GM13977 (cell line): ENCODE measurements at places on chromosomes 4 and X.

DNA sequence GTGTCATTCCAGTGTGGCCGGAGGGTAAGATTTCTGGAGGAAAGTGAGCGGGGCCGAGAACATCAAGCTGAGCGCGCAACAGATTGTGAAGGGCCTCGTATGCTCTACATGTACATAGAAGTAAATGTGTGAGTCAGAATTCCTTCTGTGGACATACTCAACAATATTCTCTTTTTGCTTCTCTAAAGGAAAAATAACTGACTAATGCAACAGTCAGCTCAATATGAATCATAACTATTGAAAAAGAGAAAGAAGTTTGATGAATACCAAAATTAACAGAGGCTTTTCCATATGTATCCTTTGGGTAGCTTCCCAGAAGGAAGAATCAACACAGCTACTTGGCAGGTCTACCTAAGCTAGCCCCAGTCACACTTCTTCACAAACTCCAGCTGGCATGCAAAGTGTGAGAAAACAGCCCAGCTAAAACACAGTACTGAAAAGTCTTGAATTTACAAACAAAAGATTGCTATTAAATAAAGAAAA, 87.5 kb upstream of the ZFP42 start:
- no peak for DNase-seq

- DNase-seq: no peak
These were observed 47.5 kb downstream of the MAGEA1 start for GRCh38 chrX:153226344-153227185.

DNA sequence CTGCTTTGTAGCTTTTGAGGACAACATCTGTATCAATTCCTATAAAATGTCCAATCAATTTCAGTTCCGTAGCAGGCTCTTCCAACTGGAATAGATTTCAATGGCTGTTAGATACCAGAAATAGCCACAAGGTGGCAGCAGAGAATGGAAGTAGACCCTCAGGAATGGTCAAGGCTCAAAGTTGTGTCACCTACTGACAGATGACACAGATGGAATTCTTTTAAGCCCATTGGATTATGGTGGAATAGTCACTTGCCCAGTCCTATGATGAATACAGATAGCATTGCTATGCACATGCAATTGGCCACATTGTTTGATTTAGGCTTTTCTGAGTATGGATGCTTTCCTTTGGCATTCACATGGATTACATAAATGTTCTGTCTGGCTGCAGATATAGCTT, 130.4 kb upstream of the RADX start:
- no peak for DNase-seq

DNA sequence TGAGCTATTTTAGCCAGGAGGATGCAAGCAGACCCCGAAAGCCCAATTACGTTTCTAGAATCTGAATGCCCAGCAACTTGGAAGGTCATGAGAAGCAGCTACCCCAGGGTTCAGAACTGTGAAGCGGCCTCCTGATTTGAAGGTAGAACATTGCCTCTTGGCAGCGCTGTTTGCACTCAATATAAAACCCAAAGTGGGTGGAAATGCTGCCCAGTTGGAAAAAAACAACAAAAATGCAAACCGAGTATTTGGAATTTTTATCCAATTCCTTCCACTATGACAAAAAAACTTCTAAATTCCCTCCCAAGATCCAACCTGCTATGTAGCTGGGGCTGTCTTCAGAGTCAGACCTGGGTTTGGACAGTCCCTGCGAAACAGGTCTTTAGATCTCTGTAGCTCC, 103.3 kb upstream of the RBPJ start:
- no peak for DNase-seq

DNA sequence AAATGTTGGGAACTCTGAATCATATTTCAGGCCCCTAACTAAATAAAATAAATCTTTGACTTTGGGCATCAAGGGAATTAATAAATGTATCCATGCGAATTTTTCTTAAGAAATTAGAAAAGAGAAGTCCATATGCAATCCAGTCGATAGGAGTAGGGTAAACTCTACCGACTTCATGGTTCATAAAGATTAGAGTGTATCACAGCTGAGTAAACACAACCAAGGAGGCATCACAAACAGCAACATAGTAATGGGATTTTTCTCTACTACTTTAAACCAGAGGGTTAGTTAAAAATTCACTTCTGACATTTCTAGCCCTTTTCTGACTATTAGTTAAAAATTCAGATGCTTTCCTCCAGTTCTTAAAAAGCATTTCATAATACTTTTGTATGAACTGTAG, 19.9 kb downstream of the SEPTIN11 start:
- no peak for DNase-seq

GRCh38 chr4:104188301-104188700, 306.4 kb downstream of the CXXC4 start:
- no peak for DNase-seq

- DNase-seq: no peak
These were observed 15.9 kb downstream of the HMGB2 start for GRCh38 chr4:173318240-173318639.

DNA sequence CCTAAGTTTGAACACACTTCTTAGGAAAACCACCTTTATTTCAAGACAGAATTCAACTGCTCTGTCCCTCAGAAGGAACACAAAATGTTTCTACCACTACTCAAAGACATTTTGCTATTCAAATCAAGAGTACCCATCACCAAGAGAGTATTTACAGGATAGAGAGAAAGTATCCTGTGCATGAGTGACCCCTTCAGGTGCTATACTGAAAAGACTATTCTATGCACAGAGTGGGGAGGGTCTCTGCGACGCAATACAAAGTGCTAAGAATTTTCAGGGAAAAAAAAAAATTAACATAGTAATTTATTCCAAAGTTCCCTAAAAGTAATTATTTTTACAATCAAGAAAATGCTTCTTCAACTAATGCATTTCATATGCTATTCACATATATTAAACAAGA, 346.4 kb upstream of the FAM241A start:
- DNase-seq: no peak

DNA sequence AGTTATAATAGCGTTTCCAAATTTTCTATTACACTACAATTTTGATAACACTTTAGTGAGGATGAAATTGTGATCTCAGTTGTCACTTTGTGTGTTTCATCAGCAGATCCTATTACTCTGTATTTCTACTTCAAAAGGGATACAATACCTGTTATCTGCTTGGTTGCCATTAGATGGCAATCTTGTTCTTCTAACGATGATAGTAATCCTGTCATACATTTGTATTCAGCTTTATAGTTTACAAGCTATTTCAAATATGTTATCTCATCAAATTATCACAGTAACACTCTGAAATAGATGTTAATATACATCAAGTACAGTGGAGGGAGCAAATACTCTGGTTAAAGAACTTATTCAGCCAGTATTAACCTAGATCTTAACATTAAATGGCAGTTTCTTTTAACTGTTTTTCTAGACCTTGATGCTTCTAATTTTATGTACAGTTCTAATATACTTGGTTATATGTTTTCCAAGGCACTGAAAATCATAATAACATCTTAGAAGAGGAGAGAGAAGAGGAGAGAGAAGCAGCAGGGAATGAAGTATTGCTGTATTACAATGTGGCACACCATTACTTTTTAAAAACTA, 292.0 kb downstream of the CCSER1 start:
- peak; percentile 40 for DNase-seq

DNA sequence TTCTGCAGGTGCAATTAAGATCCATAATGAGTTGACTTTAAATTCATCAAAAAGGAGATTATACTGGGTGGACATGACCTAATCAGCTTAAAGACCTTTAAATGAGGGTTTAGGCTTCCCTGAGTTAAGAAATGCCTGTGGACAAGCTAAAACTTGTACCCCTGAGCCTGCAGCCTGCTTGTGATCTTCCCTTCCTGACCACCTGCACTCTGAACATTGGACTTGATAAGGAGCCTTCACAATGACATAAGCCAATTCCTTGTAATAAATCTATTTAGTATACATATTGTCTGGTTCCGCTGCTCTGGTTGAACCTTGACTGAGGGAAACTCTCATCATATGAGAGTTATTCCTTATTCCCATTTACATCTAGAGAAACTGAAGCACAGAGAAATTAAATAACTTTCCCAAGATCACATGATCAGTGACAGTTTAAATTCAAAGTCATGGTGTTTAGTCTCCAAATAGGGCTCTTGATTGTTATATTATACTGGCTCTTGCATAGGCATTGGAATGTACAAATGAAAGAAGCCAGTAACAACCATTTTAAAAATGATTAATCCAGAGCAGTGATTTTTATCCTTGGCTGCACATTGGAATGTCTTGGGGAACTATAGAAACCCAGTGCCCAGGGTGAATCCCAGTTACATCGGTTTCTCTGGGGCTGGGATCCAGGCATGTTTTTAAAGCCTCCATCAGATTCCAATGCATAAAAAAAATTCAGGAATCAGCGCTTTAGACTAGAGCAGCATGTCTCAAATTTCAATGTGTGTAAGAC, 136.1 kb downstream of the MSL3 start:
- no peak for DNase-seq

DNA sequence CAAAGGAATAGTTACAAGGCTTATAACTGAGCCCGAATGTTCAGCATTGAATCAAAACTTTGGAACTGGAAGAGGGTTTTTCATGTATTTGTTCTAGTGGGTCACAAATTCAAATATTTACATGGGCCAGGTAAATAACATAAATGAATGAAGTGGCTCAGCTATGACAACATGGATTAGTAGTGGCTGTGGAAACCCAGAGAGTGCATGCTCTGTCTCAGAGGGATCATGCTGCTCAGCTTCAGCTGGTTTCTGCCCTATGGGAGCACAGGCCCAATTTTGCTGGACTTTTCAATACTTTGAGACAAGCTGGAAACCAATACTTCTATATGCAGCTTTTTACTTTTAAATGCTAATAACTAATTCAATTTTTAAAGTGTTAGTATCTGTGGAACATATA, 394.0 kb upstream of the TEX13C start:
- DNase-seq: no peak

- no peak for DNase-seq
These were observed 137.3 kb upstream of the FTHL17 start for GRCh38 chrX:31209005-31209628.

DNA sequence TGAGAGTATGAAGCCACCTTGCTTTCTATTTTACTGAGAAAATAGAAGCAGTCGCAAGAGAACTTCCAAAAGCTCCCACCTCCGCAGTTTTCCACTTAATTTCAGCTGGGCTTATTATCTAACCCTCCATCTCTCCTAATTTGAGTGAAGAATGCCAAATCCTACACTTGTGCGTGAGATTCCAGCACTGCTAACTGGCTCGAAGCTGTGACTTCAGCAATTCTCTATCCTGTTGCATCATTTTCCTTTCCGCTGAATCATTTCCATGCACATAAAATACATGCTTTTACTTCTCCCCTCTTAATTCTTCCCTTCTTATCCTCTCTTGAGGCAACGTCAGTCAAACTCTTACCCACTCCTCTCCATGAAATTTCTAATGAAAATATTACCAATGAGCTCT, 189.5 kb downstream of the GASK1B start:
- no peak for DNase-seq

GRCh38 chr4:170272959-170273358, 183.2 kb upstream of the AADAT start:
- no peak for DNase-seq

GRCh38 chrX:19795307-19795706, 92.1 kb downstream of the SH3KBP1 start:
- no peak for DNase-seq

- DNase-seq: no peak
These were observed 240.9 kb downstream of the BANK1 start for GRCh38 chr4:102031406-102031805.

DNA sequence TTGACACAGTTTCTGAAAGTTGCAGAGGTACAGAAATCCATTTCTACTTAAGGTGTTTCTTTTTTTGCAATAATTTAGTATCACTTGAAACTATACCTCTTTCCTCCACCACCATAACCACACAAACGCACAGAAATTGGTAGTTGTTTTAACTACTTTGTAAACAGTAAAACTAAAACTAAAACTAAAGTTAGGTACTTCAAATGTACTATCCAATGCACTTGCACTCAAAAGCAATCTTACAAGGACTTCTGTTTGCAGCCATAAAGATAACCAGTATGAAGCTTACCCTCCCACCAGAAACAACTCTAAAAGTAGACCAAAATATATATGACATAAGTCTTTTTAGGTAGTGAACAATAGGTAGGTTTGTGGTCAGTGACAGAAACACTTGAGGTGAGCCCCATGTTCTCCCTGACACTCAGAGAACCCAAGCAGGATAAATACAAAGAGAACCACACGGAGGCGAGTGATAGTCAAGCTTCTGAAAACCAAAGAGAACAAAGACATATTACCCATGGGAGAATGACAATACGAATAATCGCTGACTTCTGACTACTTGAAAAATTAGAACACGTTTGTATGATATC, 72.2 kb upstream of the VBP1 start:
- DNase-seq: no peak

- no peak for DNase-seq
These were observed 73.5 kb downstream of the PRSS12 start for GRCh38 chr4:118279328-118279727.

DNA sequence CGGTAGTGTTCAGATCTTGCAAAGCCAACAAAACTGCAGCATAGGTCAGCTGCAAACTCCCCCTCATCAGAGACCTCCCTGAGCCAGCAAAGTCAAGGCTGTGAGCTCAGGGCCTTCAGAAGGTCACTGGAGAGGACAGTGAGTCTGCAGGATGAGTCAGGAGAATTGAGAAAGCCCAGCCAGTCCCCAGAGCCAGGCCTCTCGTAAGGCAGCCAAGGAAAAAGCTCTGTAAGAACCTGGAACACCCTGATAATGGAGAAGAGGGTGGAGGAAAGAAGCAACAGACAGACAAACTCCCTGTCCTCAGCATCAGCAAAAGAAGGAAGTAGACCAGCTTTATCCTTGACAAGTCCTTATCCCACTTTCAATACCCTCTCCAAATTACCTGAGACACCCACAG, 33.0 kb downstream of the GRIA3 start:
- no peak for DNase-seq

DNA sequence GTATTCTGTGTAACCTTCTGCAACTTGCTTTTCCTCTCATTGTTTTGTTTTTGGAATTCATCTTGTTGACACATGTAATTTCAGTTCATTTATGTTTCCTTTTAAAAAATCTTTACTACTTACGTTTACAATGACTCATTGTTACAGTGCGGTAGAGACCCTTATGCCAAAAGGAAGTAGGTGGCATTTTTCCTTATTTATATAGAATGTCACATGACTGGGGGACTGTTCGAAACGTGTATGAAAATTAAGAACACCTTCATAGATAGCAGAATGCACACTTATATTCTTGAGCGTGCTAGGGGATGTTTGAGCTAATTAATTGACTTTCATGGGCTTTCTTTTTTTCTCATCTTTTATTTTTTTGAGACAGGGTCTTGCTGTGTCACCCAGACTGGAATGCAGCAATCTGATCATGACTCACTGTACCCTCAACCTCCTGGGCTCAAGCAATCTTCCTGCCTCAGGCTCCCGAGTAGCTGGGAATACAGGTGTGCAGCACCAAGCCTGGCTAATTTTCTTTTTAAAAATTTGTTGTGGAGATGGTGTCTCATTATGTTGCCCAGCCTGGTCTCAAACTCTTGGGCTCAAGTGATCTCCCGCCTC, 7.3 kb downstream of the REPS2 start:
- no peak for DNase-seq

- no peak for DNase-seq
These were observed 61.6 kb upstream of the GYPA start for GRCh38 chr4:144202081-144202480.

GRCh38 chrX:73812256-73812655, 249.3 kb downstream of the CHIC1 start:
- DNase-seq: no peak
